Activated CD4-positive, alpha-beta T cell treated with anti-CD3 and anti-CD28 coated beads, Interleukin-2, amount 10 ng/mL, durations not matched to agents 7 days and 5 days (primary cell): ENCODE measurements at places on chromosomes 12 and 14. TPM values are rescaled to one million over a fixed set of nuclear protein-coding genes. Genes with fewer than 3 reads are reported as not detected.
A peak's percentile ranks its signal among the peaks of the same experiment; 100 is the strongest.

DNA sequence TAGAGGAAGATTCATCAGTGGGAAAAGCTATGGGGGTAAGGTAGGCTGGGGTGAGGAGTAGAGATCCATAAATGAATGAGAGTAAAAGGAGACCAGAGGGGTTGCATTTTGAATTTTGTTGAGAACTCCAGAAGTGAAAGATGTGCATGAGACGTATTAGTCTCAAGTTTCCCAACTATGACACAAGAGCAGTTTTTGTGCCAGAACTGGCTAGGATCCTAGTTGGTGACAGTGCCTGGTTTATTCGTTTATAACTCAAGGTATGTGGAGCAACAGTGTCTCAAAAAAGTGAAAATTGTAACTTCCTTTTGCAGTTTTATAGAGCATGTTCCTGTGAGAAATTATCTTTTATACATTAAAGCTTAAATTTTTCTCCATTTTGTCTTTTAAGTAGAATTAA, 377.0 kb downstream of the NPAS3 start:
- no peak overlapping the region for H3K4me3 ChIP-seq
- no peak for DNase-seq
- H3K4me1 ChIP-seq = no peaks in the 10 kb centered on the region
- no peaks in the 10 kb centered on the region for H3K27me3 ChIP-seq

DNA sequence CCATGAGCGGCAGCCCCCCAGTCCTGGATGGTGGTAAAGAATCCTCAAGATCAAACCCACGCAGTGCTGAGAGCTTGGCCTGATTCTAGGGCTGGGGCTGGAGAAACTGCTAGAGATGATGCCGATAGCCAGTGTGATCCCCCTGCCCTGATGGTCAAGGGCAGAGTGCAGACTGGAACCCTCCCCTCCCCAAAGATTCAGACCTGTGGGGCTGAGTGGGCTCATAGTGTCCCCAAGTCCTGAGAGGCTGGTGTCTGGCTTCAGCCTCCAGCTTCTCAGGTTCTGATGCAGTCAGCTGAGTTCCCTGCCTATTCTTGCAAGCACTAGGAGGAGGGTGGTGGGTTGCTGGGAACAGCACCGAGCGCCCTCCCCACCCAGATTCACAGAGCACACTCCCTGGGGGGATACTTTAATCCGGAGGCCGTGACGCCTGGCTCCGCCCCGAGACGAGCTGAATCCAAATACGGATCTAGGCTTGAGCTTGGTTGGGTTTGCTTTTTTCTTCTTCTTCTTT, 11.9 kb downstream of the RHOF start:
- peak overlapping the region; percentile 86 for H3K27ac ChIP-seq
- H3K4me3 ChIP-seq = peak overlapping the region; percentile 35
- H3K36me3 ChIP-seq = peaks cover 40% of the 10 kb centered on the region
- peaks cover 52% of the 10 kb centered on the region for H3K4me1 ChIP-seq
- no peaks in the 10 kb centered on the region for H3K27me3 ChIP-seq

Gene GALNT4
- total RNA-seq = 13.3 TPM

Gene ADAMTS20
- not detected for total RNA-seq

Gene HOXC5
- total RNA-seq = not detected

Gene FIGNL2
- total RNA-seq = 0.17 TPM

Gene HVCN1
- 16.0 TPM for total RNA-seq

- no peaks in the 10 kb centered on the region for H3K27me3 ChIP-seq
- H3K4me1 ChIP-seq = peaks cover 40% of the 10 kb centered on the region
- no peak overlapping the region for H3K4me3 ChIP-seq
- no peak for DNase-seq
- H3K27ac ChIP-seq = no peak overlapping the region
These were observed 12.3 kb downstream of the SEL1L start for GRCh38 chr14:81521356-81521755.

- no peaks in the 10 kb centered on the region for H3K4me1 ChIP-seq
- no peak for DNase-seq
- peaks cover 2% of the 10 kb centered on the region for H3K27me3 ChIP-seq
- H3K27ac ChIP-seq = no peak overlapping the region
These were observed 184.7 kb downstream of the AACS start for GRCh38 chr12:125249932-125250331.

DNA sequence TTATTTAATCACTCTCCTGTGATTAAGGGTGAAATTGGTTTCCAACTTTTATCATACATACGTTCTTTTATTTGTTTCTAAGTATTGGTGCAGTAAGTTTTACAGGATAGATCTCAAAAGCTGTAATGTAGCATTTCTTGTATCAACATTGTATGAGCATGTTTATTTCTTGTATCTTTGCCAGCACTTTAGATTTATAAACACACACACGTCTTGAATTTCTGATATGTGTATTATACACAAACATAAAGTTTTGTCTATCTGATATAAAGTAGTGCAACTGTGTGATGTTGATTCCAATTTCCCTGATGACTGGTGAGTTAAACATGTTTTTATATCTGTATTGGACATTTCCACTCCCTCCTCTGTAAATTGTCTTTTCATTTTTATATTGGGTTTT, 134.7 kb downstream of the NOVA1 start:
- no peaks in the 10 kb centered on the region for H3K27me3 ChIP-seq
- no peak overlapping the region for H3K27ac ChIP-seq
- DNase-seq = no peak
- no peak overlapping the region for H3K4me3 ChIP-seq
- H3K4me1 ChIP-seq = no peaks in the 10 kb centered on the region
- no peaks in the 10 kb centered on the region for H3K36me3 ChIP-seq

Gene YBX3
- 31.4 TPM for total RNA-seq

DNA sequence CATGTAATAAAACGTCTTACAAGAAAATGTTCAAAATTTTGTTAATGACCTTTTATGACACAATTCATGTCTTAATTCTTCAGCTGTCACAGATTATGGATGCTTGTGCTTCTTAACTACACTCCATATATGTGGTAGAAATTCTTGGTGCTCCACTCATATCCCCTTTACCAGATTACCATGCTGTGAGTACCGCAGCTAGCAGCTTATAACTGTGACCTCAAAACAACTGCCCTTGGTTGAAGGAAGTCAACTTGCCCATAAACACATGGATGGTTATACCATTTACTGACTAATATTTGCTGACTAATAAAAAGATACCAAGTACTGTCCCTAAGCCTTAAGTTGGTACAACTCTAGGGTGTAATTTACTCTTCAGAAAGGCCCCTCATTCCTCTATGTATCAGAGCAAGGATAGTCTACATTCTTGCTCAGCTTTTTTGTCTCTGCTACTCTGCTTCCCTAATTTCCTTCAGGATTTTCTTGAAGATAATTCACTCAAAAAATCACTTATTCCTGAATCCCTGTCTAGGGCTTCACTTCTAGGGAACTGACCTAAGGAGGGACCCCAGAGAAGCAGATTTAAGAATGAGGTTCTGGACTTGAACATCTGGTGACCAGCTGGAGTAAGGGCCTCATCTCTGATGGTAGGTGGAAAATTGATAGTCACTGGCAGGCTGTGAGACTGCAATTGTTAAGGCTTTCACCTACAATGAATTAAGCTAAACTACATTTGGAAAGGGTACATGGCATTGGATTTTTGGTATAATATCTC, 152.3 kb downstream of the SLC6A15 start:
- no peaks in the 10 kb centered on the region for H3K4me1 ChIP-seq
- DNase-seq = no peak
- H3K27ac ChIP-seq = no peak overlapping the region
- H3K27me3 ChIP-seq = no peaks in the 10 kb centered on the region
- H3K36me3 ChIP-seq = no peaks in the 10 kb centered on the region
- no peak overlapping the region for H3K4me3 ChIP-seq

Gene KRT85
- not detected for total RNA-seq

DNA sequence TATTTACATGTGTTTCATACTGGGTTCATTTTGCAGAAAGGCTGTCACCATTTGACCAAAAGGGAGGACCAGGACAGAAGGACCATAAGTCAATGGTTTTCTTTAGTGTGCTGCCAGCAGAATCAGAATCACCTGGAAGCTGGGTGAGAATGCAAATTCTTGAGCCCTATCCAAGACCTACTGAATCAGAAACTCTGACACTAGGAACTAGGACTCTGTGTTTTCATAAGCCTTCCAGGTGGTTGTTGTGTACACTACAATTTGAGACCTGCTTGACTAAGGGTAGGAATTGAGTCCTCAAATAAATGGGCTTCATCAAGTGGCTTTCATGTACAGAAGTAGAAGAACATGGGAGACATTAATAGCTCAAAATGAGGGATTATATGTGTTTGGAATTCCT, 32.2 kb downstream of the PDE6H start:
- H3K36me3 ChIP-seq = no peaks in the 10 kb centered on the region
- no peak overlapping the region for H3K27ac ChIP-seq
- no peak for DNase-seq
- H3K4me1 ChIP-seq = no peaks in the 10 kb centered on the region
- peaks cover 37% of the 10 kb centered on the region for H3K27me3 ChIP-seq
- H3K4me3 ChIP-seq = no peak overlapping the region

- H3K27ac ChIP-seq = peak overlapping the region; percentile 90
- H3K4me1 ChIP-seq = peaks cover 87% of the 10 kb centered on the region
- H3K36me3 ChIP-seq = peaks cover 88% of the 10 kb centered on the region
- no peak overlapping the region for H3K4me3 ChIP-seq
- no peak for DNase-seq
- H3K27me3 ChIP-seq = no peaks in the 10 kb centered on the region
These were observed 134.0 kb downstream of the PRKCH start for GRCh38 chr14:61455351-61455750.

Gene CCDC88C
- 187 TPM for total RNA-seq

DNA sequence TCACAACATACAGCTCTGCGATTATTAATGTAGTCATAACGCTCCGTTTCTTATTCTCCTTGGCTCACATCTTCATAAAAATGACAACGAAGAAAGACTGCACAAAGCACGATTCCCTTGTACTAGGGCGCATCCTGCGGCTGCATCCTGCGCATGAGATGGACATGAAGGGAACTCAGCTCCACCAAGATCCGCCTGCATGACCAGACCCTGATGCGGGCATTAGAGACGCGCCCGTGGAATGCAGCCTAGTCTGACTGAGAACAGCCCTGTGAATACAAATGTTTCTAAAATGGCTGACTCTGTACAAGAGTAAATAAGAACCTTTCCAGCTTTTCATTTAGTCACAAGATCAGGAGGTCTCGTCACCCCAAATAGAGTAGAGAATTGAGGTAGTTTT, 422.2 kb downstream of the NOVA1 start:
- no peak overlapping the region for H3K4me3 ChIP-seq
- no peaks in the 10 kb centered on the region for H3K4me1 ChIP-seq
- DNase-seq = no peak

GRCh38 chr14:86333493-86333892, 803.5 kb downstream of the FLRT2 start:
- no peak overlapping the region for H3K4me3 ChIP-seq
- no peaks in the 10 kb centered on the region for H3K36me3 ChIP-seq

Gene OSBPL8
- total RNA-seq = 130 TPM
